NCI-H1092 (cell line): ENCODE measurements at places on chromosomes 1 and 21.

DNA sequence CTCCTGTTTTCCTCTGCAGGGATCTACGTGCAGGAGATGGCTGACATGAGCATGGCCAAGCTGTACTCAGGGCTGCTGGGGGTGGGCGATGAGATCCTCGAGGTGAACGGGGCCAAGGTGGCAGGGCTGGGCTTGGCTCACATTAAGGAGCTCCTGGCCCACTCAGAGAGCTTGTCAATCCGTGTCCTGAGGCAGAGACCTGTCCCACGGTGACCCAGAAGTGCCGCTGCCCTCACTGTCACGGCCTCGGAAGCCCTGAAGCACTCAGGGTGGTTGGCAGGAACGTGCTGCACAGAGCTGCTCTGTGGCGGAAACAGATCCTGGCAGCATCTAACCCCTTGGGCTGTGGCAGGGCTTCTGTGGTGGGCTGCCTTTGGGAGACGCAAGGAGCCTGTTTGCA is 37.6 kb downstream of the KIAA1614 start:
- DNase-seq, result no peak

- no peak for DNase-seq
These were observed 66.8 kb downstream of the TTC3 start for GRCh38 chr21:37139902-37140301.

GRCh38 chr21:37627561-37627960 is 261.0 kb downstream of the DYRK1A start:
- DNase-seq, result no peak

GRCh38 chr1:198498881-198499280 is 41.6 kb downstream of the ATP6V1G3 start:
- no peak for DNase-seq

GRCh38 chr1:24317081-24317480 is 2.1 kb upstream of the GRHL3 start:
- DNase-seq, result no peak

- no peak for DNase-seq
These were observed 43.1 kb downstream of the ZNF281 start for GRCh38 chr1:200366577-200367253.

DNA sequence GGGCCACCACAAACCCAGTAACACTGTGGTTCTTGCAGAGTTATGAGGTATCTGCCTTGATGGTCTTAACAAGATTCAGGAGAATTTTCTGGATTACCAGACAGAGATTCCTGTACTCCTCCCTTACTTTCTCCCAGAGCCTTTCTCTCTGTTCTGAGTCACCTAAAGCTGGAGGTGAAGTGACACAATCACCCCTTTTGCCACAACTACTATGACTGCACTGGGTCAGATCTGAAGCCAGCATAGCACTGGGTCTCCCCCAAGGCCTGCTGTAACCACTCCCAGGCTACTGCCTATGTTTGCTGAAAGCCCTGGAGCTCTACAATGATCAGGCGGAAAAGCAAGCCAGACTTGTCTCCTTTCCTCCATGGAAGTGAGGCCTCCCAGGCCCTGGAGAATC is 156.7 kb upstream of the NEGR1 start:
- DNase-seq, result no peak

DNA sequence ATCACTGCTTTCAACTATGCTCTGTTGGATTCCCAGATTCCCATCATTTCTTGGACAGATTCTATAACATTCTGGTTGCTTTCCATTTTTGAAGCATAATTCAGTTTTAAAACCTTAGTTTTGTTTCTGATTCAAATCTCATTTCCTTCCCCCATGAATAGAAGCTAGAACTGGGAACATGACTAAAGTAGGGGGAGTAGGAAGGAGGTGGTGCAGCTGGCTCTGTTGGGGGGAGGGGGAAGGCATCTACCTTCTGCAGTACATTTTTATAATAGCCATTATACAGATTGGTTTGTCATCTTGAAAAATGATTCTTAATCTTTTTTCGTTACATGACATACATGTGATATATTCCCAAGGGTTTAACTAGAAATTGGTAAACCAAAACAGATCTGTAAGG is 48.1 kb downstream of the SMG7 start:
- no peak for DNase-seq

DNA sequence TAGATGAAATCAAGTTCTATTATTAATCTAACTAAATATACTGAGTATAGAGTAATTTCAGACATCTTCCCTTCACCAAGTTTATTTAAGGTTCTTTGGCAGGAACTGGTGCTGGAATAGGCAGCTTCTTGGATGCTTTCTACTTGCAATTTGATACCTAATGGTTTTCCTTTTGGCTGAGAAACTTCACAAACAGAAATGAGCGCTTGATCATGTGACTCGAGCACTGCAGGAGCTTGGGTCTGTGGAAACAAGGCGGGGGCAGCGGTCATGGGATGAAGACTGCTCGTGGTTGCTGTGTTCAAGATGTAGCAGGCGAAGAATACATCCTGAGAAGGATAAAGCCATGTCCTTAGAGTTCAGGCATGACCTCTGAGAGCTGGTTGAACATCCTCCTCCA is 136.8 kb downstream of the PTPRC start:
- DNase-seq, result no peak

GRCh38 chr21:37233551-37234146 is 33.5 kb downstream of the VPS26C start:
- peak; percentile 4 for DNase-seq

GRCh38 chr1:78334114-78334513 is 156.7 kb upstream of the PTGFR start:
- no peak for DNase-seq

- DNase-seq, result no peak
These were observed 994 bp upstream of the ACBD6 start for GRCh38 chr1:180503280-180503862.

- DNase-seq, result no peak
These were observed 2.4 kb downstream of the SPSB1 start for GRCh38 chr1:9294910-9295636.

DNA sequence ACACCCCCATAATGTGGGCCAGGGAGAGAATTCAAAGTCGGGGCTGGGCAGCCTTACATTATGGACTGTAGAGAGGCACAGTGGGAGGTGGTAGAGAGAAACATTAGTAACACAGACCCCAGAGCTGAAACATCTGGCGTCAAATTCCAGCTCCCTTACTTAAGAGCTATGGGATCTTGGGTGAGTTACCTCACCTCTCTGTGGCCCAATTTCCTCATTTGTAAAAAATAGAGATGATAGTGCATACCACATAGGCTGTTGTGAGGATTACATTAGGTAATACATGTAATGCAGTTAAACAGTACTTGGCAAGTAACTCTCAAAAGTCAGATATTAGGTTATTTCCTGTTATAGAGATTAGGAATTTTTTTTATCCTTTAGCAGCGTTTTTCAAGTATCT is 160.5 kb upstream of the KIAA0040 start:
- no peak for DNase-seq

GRCh38 chr21:45351526-45352275 is 53.3 kb upstream of the COL18A1 start:
- DNase-seq, result no peak

GRCh38 chr1:68142036-68142435 is 90.3 kb downstream of the WLS start:
- DNase-seq, result no peak

DNA sequence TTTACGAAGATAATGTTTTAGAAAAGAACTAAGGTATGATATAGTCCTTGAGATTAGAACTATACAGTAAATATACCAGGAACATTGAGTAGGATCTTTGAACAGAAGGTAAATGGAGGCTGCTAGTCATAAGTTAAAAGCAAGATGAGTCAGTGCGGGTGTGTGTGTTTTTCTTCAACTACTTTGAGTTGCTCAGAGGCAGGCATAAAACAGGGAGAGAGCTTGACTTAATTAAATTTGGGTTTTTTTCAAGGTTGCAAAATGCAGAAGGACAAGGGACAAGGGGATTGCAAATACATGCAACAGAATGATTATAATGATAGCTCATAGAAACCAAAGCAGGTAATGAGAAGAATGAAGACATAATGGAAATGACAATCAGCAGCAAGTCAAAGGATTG is 815.1 kb downstream of the NCAM2 start:
- DNase-seq, result no peak

DNA sequence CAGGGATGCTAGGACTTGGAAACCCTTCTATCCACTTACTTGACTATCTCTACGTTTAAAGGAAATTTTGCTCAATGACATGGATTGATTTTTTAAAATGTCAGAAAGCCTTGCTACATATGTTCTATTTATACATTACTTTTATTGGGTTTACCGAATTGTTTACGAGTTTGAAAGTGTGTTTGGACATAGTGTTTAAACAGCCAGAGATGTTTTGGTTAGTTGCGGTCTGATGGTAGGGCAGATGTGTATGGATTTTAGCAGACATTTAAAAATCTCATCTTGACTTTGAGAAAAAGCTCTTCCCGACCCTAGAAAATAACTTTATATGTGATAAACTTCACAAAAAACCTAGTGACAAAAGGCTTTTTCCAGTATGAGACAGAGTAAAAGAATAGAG is 513.7 kb downstream of the PLA2G4A start:
- DNase-seq, result no peak

DNA sequence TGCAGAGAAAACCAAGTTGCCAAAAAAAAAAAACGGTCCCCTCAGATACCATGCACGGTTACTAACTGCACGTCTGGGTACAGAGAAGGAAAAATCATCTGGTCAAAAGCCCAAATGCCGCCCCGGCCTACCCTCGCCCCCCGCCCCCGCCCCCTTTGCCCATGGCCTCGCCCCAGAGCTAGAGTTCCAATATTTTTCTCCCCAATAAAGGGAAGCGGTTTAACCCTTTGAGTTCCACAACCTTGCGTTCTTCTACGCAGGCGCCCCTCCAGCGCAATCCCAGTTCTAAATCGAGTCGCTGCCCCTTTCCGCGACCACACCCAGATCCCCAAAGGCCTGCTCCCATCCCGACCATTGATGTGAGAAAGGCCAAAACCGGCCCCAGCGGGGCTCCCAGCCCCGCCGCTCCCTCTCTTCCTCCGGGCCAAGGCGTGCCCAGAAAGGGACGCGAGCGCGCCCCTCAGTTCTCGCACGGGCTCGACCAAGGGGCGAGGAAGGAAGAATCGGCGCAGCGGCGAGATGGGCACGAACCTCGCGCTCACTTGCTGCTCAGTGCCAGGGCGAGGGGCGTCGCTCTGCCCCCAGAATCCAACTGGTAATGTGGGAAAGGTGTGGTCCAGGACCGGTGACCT is 797 bp downstream of the WDR47 start:
- DNase-seq, result peak; percentile 23

DNA sequence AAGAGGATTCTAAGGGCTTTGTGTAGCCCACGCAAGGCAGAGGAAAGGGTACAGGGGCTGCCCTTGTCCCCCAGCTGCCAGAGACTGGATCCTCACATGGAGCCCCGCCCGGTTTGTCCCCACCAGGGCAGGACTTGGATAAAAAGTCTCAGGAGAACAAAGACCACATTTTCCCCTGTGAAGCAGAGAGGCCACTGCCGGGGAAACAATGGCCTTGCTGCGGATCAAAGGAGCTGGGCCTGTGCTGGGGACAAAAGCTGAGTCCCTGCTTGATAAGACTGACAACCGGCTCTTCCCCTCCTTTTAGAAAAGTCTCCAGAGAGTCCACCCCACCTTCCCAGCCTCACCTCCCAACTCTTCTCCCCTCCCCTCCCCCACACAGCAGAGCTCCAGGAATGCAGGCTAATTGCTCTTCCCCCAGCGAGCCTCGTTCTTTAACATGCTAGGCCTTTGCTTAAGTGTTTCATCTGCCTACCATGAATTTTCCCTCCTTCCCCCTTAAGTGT is 142.4 kb downstream of the PLPP3 start:
- DNase-seq, result no peak

DNA sequence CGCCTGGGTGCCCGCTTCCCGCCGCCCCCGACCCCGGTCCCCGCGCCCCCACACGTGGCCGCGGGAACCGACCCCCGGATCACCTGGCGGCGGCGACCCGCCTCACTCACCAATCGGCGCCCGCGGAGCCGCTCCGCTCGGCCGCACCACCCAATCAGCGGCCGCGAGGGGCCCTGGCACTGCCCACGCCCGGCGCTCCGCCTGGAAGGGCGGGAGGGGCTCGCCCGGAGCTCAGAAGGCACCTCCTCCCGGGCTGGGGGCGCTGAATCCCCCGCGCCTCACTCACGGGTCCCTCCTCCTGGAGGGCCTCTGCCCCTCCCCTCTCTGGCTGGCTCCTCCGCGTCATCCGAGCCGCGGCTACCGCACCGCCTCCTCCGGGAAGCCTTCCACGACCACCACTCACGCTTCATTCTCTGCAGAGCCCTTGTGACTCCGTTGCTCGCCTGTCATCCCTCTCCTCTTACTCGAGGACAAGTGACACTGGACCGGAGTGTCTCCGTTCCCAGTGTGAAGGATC is 374 bp downstream of the SH2D5 start:
- DNase-seq, result peak; percentile 84

GRCh38 chr1:229227298-229227919 is 43.5 kb upstream of the RAB4A start:
- peak; percentile 81 for DNase-seq

- DNase-seq, result no peak
These were observed 139.2 kb downstream of the ETS2 start for GRCh38 chr21:38944903-38945302.

- DNase-seq, result no peak
These were observed 894 bp downstream of the TCEA3 start for GRCh38 chr1:23423415-23424292.

DNA sequence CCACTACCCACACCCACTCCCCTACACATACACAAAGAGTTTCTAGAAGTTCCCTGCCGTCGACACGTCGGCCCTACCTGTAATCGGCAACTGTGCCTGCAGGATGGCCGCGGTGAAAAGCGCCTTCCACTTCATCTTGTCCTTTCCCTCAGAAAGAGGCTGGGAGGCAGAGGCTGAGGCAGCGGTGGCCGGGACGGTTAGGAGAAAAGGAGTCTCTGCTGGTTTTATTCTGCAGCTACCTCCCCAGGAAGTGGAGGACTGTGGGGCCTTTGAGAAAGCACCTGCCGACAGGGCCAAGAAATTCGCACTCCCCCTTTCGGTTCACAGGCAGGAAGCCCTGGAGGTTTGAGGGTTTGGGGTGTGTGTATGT is at the start of gene CD247:
TSS of gene CD247 (minus strand) at position 199 of the 370 bp plus-strand sequence. CDS start at position 135, 64 bp downstream.
- DNase-seq, result no peak

GRCh38 chr1:33165209-33165608 is 16.6 kb downstream of the TRIM62 start:
- no peak for DNase-seq

DNA sequence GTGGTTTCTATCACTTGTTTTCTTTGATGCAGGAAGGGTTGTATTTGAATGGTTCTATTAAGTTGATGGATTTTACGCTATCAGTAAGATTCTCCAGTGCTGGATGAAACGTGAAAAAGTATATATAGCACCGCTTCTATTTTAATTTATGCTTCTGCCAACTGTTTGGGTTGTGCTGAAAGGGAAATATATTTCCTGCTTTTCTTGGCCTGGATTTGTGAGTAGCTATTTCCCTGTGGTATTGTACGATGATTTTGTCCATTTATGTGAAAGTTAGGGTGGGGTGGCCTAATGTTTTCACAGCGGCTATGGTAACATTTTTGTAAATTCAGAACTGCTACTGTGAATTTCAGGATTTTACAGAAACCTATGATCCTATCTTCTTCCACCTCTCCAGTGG is 322 bp downstream of the C1orf162 start:
- no peak for DNase-seq
